ENCODE measurements at places on chromosomes 16 and 17.

DNA sequence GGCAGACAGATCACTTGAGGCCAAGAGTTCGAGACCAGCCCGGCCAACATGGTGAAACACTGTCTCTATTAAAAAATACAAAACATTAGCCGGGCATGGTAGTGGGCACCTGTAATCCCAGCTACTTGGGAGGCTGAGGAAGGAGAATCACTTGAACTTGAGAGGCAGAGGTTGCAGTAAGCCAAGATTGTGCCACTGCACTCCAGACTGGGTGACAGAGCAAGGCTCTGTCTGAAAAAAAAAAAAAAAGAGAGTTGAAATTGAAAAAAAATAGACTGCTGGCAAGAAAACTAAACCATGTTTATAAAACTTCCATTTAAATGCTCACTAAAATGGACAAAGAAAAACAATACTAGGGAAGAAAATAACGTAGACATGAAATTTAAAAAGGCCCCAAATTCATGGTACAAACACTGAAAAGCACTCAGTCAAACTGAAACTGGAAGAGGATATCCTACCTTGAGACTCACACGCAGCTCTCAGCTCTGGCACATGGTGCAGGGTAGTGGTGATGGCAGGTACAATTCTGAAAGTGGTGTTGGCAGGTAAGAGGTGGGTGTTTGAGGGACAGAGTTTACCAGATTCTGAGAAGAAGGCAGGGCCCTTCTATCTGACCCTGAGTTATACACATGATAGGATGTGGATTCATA is 19.3 kb downstream of the CNTROB start:
- DNase-seq, result no peak

DNA sequence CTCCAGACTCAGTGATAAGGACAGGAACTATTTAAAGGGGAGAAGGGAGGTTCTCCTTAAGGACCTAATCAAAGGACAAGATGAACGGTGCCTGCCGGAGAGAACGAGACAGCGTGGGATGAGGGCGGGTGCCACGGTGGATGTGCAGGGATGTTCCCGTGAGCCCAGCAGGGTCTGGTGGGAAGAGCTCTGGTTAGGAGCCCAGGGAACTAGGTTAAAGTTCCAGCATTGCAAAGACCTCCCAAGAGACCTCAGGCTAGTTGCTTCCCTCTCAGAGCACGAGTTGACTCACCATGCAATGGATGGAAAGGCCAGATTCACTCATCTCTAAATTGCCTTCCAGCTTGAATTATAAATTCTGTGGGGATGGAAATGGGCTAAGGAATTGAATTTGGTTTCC is 14.7 kb downstream of the CCR7 start:
- DNase-seq, result no peak

GRCh38 chr17:18185832-18186626 is 2.4 kb downstream of the ALKBH5 start:
- no peak for DNase-seq

GRCh38 chr17:34730816-34731215 is 151.4 kb downstream of the TMEM132E start:
- DNase-seq, result no peak

DNA sequence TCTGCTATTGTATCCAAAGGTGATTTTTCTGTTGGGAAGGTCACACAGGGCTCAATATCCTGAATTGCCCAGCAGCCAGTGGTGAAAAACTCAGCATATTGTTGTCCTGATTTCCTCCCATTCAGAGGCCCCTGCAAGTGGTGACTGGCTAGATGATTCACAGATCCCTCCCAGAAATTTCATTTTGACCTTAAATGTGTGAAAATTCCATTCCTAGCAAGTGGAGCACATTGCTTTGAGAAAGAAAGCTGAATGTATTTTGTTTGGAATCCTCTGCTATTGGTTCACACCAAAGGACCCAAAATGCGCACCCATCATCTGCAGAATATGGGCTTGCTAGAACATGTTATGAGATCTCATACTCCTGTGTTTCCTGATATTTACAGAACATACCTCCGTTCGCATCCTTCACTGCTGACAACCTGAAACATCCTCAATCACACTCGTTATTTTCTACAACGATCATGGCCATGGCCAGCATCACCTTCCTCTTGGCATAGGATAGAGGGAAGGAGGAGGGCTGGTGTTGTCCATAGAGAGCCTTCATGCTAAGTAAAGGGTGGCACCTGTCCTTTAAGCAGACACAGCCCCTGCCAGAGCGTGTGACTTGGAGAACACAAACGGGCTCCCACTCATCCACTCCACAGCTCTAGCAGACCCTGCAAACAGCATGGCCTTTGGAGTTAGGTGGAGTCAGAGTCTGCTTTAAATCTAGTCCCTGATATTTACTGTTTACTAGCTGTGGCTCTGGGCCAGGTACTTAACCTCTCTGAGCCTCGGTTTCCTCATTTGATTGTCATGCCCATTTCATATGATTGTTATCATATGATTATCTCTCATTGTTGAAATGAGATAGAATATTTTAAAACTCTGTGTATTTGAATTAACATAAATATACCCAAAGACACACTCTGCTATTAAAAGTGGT is 30.4 kb upstream of the NFAT5 start:
- DNase-seq, result no peak

DNA sequence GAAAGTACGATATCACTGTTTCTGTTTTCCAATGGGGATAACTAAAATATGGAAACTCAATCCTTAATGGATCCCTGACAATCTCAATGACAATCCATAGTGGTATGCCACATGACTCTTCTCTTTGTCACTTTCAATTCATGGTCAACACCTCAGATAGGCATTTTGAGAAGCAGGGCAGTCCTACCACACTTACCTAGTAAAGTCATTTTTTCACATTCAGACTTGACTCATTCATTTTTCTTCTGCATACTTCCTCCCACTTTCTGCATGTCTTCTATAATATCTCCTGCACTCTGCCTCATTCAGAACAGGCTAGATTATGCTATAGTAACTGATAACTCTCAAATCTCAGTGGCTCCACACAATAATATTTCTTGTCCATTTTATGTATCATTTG is 117.5 kb downstream of the FTO start:
- no peak for DNase-seq

GRCh38 chr16:361872-362701 is 8.3 kb downstream of the MRPL28 start:
- no peak for DNase-seq

GRCh38 chr16:64950262-64950661 is 171.6 kb downstream of the CDH11 start:
- DNase-seq, result no peak

DNA sequence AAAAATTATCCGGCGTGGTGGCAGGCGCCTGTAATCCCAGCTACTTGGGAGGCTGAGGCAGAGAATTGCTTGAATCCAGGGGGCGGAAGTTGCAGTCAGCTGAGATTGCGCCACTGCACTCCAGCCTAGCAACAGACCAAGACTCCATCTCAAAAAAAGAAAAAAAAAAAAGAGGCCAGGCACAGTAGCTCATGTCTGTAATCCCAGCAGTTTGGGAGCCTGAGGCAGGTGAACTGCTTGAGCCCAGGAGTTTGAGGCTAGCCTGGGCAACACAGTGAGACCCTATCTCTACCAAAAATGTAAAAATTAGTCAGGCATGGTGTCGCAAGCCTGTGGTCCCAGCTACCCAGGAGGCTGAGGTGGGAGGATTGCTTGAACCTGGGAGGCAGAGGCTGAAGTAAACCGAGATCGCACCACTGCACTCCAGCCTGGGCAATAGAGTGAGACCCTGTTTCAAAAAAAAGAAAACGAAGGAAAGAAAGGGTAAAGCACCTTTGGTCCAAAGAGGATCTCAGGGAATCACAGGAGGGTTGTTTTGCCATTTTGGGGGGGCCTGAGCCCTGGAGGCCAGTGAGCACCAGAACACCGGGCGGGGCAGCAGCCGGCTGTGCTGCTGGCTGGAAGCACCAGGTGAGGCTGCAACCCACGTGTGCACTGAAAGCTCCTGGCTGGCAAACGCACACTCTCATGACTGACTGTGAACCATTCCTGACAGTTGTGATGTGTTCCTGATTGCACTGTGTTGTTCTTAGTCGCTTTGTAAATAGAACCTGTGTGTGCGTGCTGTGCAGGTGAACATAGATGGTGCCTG is 18.4 kb downstream of the HS3ST6 start:
- DNase-seq, result peak; percentile 88

DNA sequence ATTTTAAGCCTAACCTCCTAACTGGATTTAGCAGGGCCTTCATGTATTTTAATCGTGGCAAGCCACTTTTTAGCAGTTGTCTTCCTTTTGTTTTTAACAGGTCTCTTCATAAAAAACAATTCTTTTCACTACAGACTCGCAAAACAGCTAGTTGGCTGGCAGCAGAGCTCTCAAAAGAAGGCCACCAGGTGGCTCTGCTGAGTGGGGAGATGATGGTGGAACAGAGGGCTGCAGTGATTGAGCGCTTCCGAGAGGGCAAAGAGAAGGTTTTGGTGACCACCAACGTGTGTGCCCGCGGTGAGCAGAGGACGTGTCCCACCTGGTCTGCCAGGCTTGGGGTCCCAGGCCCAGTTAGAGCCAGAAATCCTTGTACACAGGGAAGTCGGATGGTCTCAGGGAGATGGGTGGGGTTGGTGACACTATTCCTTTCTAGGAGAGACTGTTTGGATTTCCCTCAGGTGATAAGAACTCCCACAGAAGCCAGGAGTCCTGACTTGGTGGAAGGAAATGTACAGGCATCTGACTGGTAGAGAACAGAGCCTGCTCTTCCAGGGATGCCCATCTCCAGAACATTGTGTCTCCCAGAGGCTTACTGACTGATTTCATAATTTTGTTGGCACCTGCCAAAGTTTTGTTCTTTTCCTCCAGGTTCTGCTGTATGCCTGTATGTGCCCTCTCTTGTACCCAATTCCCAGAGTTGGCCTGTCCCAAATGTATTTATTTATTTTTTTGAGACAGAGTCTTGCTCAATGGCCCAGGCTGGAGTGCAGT is 14.9 kb upstream of the DDX19A start:
- DNase-seq, result no peak

- no peak for DNase-seq
Observed at GRCh38 chr16:66620429-66620795, 15.9 kb downstream of the CMTM3 start.
